CD4-positive, alpha-beta T cell treated with Interleukin-21 for 1 hour (primary cell): ENCODE measurements at places on chromosomes 2 and 18.

DNA sequence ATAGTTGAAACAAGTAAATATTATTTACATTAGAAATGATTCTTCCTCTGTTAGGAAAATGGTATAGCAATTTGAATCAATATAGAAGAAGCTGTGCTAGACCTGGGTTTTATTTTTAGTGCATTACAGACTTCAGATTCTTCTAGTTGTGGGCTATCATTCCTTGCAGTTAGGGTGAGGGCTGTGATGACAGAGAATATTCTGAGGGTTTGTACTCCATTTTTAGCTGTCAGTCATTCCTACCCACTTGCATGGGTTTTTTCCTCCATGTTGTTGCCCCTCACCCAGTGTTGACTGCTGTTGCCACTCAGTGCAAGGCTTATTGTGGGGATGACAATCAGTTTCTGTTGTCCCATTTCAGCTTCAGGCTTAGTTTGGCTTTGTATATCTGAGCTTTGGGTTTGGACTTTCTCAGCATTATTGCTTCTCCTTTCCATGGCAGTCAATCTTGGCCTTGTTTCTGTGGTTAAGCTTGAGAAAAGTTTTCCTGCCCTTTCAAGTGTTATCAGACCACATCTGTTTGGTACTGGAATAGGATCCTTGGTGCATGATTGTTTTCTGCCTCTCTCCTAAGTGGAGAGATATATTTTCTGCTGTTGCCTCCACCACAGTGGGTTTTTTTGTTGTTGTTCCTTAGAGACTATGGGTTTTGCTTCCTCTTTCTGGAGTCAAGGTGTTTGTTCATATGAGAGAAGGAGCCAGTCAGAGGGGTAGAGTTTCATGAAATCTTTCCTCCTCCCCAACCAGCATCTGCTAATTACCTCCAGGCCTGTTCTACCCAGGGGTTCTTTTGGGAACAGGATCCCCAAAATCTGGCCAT lies 312.7 kb upstream of the CWC22 start:
- DNase-seq = no peak

GRCh38 chr2:177712462-177712861 lies 319.9 kb downstream of the AGPS start:
- no peak for DNase-seq

GRCh38 chr2:9189901-9190300 lies 16.7 kb upstream of the ASAP2 start:
- DNase-seq = no peak

- DNase-seq = no peak
Measured at GRCh38 chr2:54457323-54458023, 1.3 kb downstream of the SPTBN1 start.

DNA sequence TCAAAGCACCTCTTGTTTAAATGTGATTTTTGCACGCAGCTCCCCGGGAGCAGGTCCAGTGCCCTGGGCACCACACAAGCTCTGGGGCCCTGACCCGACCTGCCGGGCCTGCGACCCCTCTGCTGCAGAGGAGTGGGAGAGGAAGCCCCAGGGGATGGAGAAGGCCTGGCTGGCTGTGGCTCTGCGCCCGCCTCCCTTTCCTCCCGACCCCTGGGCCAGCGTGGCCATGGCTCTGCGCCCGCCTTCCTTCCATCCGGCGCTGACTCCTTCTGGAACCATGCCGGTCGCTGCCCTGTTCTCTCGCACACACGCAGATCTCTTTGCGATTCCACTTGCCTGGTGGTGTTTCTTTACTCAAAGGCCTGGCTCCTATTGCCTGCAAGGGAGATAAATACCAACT lies 166.5 kb upstream of the SALL3 start:
- no peak for DNase-seq

DNA sequence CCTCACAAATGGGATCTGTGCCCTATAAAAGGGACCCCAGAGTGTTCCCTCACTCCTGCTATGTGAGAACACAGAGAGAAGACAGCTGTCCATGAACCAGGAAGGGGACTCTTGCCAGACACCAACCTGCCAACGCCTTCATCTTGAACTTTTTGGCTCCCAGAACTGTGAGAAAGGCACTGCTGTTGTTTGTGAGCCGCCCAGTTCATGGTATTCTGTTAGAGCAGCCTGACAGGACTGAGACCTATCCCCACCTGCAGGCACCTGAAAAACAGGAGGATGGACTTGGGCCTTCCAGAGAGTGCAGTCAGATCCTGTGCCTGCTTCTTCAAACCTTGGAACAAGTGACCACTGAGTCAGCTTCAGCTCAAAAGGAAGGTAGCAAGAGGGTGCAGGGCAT lies 51.4 kb downstream of the CRACDL start:
- DNase-seq = no peak

DNA sequence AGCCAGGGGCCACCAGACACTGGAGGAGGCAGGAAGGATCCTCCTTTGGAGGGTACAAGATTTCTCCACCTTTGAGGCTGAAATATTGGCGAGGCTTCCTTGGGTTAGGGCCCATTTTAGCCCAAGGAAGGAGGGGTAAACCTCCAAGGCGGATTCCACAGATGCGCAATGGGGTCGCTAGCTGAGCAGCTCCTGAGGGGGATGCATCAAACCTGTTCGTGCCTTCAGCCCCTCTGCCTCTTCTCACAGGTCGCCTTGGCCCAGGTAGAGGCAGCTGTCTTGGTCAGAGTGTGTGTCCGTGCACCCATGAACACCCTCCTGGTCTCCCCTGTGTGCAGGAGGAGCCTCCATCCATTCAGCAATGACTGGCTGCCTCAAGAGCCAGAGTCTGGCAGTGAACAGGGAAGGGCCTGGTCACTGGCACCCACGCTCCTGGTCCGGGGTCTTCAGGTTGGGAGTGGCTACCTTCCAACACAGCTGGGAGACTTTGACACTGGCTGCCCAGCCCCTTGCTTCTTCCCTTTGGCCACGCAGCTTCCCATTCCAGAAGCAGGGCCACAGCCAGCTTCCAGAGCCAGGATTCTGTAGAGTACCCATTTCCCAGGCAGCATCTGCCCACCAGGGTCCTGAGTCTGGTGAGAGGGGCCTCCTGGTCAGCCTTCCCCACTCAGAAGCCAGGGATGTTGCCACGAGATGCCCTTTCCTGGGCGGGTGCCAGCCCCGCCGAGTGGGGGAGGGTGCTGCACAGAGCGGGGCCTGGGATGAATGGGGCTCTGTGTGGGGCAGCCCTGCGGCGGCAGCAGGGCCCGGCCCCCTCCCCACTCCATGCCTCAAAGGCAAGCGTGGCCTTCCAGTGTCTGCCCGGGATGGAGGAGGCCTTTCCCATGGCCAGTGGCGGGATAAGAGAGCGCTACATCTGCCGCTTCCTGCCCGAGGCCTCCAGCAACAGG lies 95.8 kb upstream of the GPC1 start:
- no peak for DNase-seq

GRCh38 chr18:79302120-79302519 lies 93.6 kb upstream of the NFATC1 start:
- DNase-seq = no peak

DNA sequence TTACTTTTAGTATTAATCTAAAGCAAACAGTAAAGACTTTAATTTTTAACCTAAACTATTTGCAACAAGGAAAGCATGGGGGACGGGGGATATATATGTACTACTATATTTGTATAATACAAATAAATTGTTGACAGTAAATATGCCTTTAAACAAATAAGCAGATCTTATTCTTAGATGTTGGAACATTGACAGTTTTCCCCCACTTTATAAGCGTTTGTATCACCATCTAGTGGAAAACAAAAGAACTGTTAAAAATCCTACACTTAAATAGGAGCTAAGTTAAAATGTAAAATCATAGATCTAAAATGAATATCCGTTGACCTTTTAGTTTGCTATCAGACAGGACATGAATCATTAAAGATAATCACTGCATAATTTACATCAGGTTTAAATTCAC lies 50.0 kb downstream of the RBBP8 start:
- peak; percentile 36 for DNase-seq

- DNase-seq = peak; percentile 25
Measured at GRCh38 chr2:26043862-26044696, 10.2 kb downstream of the RAB10 start.

GRCh38 chr2:216078776-216079175 lies 2.8 kb downstream of the PECR start:
- no peak for DNase-seq

GRCh38 chr2:26455037-26455669 lies 22.8 kb downstream of the OTOF start:
- no peak for DNase-seq

- DNase-seq = no peak
Measured at GRCh38 chr2:149446748-149447147, 116.4 kb downstream of the LYPD6 start.

GRCh38 chr2:88049622-88050021 lies 6.0 kb downstream of the KRCC1 start:
- DNase-seq = no peak

DNA sequence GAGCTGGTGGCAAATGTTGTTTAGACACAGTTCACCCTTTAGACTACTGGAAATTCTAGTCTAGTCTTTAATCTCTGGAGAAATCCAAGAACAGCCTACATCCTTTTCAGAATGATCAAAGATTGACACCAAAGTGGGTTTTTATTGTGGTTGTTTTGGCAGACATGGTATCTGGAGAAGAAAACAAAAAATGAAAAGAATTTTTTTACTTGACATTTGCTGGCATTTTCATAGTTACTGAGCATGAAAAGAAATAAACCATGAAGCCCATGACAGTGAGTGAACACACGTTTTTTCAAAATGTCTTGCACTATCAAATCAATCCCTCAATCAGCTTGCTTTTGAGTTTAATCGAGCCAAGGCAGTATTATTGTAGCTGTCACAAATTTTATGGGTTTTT lies 125.3 kb downstream of the CCBE1 start:
- no peak for DNase-seq

GRCh38 chr2:133483181-133483580 lies 85.1 kb downstream of the NCKAP5 start:
- no peak for DNase-seq

DNA sequence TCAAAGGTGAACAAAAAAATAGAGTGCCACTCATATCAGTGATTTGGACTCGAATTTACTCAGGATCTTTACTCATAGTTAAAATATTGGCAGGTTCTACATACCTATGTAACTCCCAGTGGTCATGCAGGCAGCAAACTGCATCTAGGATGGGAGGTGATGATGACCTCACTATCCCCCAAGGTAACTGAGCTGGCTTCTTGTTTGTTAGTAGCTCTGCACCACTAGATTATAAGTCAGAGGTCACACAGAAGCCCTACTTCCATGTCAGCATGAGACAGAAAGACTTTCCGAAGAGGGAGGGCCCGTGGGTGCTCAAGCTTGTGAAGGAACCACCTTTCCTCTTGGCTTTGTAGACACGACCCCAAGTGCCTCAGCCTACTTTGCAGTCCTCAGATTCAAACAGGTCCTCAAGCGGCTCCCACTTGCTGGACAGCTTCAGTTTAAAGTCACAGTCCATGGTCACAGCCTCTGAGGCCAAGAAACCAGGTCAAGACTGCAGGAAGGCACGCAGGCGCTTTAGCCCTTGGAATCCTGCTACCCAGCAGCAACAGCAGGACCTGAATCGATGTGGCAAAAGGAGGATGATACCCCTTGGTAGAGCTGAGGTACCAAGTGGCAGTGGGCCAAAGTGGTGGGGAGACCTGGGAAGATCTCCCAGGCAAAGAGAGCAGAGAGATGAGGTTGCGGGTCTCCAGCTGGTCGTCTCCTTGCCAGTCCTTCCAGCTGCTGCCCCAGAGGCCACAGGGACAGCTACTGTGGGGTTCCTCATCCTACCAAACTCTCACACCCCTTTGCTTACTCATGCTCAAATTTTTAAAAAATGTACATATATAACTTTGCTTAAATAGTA lies 4.3 kb downstream of the NTSR2 start:
- no peak for DNase-seq

DNA sequence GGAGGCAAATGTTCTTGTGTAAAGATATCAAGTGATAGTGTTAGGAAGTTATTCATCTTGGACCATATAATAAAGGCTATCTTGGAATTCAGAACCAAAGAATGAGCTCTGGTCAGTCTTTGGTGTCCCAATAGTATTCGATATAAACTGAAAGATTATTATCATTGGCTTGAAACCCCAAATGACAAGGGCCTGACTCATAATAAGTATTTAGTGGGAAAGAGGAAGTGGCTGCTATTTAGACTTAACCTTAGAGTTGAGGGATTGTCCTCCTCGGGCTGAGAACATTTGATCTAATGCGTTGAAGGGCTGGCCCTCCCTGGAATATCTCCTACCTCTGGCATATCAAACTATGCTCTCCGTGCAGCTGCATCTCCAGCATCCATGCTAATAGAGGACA lies 67.5 kb downstream of the CDH20 start:
- no peak for DNase-seq

GRCh38 chr2:234976479-234977227 lies 24.8 kb downstream of the SH3BP4 start:
- no peak for DNase-seq

DNA sequence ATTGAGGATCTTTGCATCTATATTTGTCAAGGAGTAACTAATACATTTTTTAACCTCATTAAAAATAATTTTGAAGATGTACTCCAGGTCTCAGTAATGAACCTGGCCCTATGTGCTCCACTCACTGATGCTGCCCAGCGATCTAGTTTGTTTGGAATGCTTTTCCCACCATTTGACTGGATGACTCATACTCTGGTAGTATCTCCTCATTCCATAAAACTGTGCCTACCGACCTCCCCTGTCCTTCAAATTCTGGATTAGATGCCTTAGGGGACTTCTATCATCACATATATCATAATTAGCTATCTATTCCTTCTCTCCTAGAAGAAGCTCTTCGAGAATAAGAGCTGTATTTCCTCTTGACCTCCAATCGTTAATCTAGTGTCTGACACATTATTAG lies 83.8 kb downstream of the FAM117B start:
- DNase-seq = no peak

DNA sequence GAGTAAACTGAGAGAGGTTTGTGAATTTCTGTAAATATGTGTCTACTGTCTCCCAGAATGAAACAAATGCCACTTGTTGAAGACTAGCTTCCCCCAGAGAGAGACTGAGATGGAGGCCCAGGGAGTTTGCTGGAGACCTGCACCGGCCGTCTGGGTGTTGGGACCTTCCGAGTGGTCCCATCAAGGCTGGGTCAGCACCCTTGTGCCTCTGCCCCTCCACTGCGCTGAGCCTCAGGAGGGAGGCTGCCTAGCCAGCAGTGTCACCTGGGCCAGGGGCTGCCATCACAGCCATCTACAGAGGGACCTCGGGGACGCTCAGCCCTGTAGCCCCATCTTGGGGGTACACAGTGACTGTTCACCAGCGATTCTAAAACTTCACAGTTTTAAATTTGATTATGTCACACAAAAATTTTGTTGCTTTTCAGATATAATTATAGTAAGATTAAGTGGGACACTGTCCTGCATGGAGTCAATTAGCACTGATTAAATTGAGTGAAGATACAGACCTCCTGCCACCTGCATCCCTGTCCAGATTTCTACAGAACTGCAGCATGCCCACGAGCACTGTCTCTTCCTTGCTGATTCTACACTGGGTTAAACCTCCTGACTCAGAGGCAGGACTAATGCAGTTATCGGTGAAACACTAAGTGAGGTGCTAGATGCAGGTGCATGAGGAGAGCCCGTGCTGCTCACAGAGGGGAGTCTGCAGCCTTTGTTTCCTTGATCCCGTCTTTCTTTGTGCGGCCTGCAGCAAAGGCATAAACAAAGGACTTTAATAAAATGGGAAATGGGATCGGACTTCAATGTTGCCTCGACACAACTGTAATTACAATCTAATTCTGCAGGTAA lies 50.5 kb downstream of the TMEM18 start:
- DNase-seq = no peak

- no peak for DNase-seq
Measured at GRCh38 chr18:50956116-50956515, 11.7 kb upstream of the ELAC1 start.
